ENCODE measurements at places on chromosomes 2 and 18. TPM values are rescaled to one million over a fixed set of nuclear protein-coding genes. Genes with fewer than 3 reads are reported as not detected.

ACVR1C gene
- 0.09 TPM for polyA plus RNA-seq

C2orf72 gene
- polyA plus RNA-seq, result not detected

GALNT14 gene
- 3.6 TPM for polyA plus RNA-seq

GPATCH11 gene
- 8.8 TPM for polyA plus RNA-seq

OTOF gene
- polyA plus RNA-seq, result 0.17 TPM

DYSF gene
- 4.0 TPM for polyA plus RNA-seq
